ENCODE measurements at places on chromosomes 12 and 14. TPM values are rescaled to one million over a fixed set of nuclear protein-coding genes. Genes with fewer than 3 reads are reported as not detected.

ALG10 gene
- polyA plus RNA-seq, result 4.9 TPM

NRIP2 gene
- 6.2 TPM for polyA plus RNA-seq

KRT1 gene
- polyA plus RNA-seq, result 1.0 TPM

KRT6C gene
- not detected for polyA plus RNA-seq

PHLDA1 gene
- 16.0 TPM for polyA plus RNA-seq

FOXM1 gene
- polyA plus RNA-seq, result 13.7 TPM

AICDA gene
- polyA plus RNA-seq, result 0.30 TPM

PTPRB gene
- 12.7 TPM for polyA plus RNA-seq

RIN3 gene
- 10.8 TPM for polyA plus RNA-seq

TAS2R30 gene
- polyA plus RNA-seq, result 0.39 TPM

NAV3 gene
- 14.0 TPM for polyA plus RNA-seq

C12orf56 gene
- 1.2 TPM for polyA plus RNA-seq

ACACB gene
- polyA plus RNA-seq, result 7.3 TPM

NYNRIN gene
- polyA plus RNA-seq, result 23.1 TPM

TNFRSF1A gene
- 50.8 TPM for polyA plus RNA-seq

MIP gene
- 0.35 TPM for polyA plus RNA-seq

BEGAIN gene
- 4.5 TPM for polyA plus RNA-seq

POLE2 gene
- 9.3 TPM for polyA plus RNA-seq
